Fibroblast of lung (primary cell): ENCODE measurements at places on chromosomes 3 and 15. TPM values are rescaled to one million over a fixed set of nuclear protein-coding genes. Genes with fewer than 3 reads are reported as not detected.

Gene AP3B2
- 0.17 and 0.51 TPM in 2 replicates for total RNA-seq

Gene MRPL3
- 80.1 and 81.4 TPM in 2 replicates for total RNA-seq

Gene PPP2R3A
- total RNA-seq = 10.5 and 17.5 TPM in 2 replicates

Gene EPHB1
- 0.50 TPM in 1 of 2 replicates, not detected in the other for total RNA-seq

Gene SPTBN5
- total RNA-seq = 0.26 and 0.66 TPM in 2 replicates

Gene BMF
- total RNA-seq = 8.6 and 9.5 TPM in 2 replicates

Gene SPINK8
- not detected in 2 replicates for total RNA-seq

Gene PDZRN3
- 47.5 and 56.3 TPM in 2 replicates for total RNA-seq

Gene SOX14
- not detected in 2 replicates for total RNA-seq

Gene EXOG
- total RNA-seq = 8.0 and 14.2 TPM in 2 replicates

Gene RASA2
- 10.0 and 11.4 TPM in 2 replicates for total RNA-seq

Gene WDR93
- under 0.01 and 0.17 TPM in 2 replicates for total RNA-seq

Gene TMEM89
- not detected in 2 replicates for total RNA-seq

Gene SAMMSON
- under 0.01 TPM in 2 replicates for total RNA-seq
